Ascending aorta (tissue), 2 donors: ENCODE measurements at places on chromosomes 13 and 19.

GRCh38 chr13:29730253-29730652 lies 120.2 kb downstream of the UBL3 start:
- DNase-seq = no peak

DNA sequence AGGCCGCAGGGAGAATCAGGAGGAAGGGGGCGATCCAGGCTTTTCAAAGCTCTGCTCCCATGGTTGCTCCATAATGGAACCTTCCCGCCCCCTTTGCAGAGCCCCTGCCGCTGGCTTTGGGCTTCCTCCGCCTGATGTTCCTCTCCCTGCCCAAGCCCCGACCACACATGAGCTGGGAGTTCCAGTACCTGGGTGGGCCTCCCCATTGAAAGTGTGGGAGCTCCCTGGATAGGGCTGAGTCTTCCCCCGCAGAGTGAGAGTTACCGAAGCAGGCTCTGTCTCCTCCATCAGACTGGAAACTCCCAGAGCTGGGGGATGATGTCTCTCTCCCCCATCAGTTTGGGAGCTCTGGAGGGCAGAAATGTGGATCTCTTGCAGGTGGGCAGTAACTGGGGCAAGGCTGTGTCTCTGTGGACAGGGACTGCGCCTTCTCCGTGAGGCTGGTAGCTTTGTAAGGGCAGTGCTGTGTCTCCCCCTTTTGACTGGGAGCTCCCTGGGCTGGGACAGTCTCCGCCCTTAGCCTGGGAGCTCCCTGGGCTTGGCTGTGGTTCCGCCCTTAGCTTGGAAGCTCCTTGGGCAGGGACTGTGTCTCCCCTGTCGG lies 722 bp downstream of the DCAF15 start:
- DNase-seq = no peak

DNA sequence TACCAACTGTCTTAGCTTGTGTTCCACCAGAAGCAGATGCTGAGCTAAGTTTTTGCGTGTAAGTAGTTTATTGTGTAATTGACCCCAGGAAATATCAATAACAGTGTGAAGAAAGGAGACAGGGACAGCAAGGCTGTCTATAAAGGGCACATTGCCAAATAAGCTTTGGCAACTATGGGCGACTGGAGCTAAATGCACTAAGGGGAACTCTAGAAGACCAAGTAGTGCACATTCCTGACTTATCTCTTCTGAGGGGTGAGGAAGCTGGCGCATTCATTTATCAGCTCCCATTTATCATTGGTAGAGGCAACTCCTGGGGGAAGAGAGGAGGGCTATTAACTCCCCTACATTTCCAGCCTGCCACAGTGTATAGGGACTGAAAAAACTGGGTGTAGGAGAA lies 135.0 kb downstream of the DLEU7 start:
- no peak for DNase-seq

- no peak for DNase-seq
These were observed 56.6 kb downstream of the COG3 start for GRCh38 chr13:45521297-45521696.

DNA sequence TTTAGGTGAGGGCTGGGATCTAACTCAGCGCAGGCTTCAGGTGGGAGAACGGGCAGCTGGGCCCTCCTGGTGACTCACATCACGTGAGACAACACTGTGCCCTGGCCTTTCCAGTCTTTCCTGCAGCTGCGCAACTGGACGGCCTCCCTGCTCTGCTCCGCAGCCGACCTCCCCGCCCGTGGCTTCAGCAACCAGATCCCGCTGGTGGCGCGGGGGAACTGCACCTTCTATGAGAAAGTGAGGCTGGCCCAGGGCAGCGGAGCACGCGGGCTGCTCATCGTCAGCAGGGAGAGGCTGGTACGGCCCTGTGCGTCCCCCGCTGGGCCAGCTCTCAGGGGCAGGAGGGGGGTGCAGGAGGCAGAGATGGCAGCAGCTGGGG lies 8.8 kb downstream of the SPPL2B start:
- DNase-seq = no peak

DNA sequence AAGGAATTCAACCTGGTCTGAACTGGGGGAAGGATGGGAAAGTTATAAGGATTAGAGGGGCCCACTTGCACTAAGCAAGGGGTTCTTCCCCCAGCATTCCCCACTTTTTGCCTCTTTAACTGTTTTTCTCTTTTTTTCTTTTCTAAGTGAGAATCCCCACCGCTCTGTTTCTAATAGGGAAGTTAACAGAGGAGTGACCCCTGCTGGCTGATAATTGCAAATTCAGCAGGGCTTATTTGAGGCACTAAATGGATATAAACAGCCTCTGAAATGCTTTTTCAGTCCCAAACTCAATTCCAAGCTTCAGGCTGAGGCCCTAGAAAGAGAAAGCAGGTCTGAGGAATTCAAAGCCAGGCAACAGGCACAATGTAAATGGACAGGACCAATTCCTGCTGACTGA lies 38.2 kb upstream of the CEACAM21 start:
- DNase-seq = no peak
